ENCODE measurements at places on chromosomes 12 and 14.

- peak; percentile 60 for DNase-seq
These were observed 2.0 kb upstream of the STON2 start for GRCh38 chr14:81402123-81402495.

- peak; percentile 68 for DNase-seq
These were observed 17.4 kb downstream of the TMPO start for GRCh38 chr12:98532687-98533304.

DNA sequence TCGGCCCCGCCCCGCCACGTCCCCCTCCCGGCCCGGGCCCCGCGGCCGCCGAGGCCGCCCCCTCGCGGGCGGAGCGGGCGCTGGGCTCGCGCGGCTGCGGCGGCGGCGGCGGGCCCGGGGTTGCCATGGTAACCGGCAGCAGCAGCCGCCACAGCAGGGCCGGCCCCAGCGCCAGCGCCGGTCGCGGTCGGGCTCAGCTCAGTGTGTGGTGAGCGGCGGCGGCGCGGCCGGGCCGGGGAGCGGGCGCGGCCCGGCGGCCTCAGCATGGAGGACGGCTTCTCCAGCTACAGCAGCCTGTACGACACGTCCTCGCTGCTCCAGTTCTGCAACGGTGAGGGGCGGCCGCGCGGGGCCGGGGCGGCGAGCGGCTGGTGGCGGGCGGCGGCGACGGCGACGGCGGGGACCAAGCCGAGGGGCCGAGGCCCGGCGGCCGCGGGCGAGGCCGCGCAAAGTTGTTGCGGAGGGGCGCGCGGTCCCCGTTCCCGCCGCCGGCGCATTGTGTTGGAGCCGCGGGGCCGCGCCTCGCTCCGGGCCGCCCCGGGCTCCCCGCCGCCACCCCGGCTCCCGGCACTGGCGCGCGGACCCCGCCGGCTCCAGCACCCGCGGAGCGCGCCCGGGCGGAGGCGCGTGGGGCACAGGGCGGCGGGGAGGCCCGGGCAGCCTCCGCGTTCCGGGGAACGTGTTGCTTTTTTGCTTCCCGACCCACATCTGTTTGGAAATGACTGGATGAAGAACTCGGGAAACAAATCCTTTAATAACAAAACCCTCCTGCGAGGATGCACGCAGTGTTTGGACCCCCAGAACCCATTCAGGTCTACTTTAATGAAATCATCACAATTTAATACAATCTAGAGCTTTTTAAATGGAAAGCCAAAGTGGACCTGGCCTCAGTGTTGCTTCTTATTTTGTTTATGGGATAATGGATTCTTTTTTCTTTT lies at the start of gene EML1:
Gene EML1 (plus strand): TSS at position 201 of the 938 bp plus-strand sequence. CDS start 64 bp downstream, at position 265.
- peak; percentile 35 for DNase-seq

- no peak for DNase-seq
These were observed 126.6 kb downstream of the SLC6A15 start for GRCh38 chr12:84785951-84786350.

- DNase-seq = no peak
These were observed 5.7 kb downstream of the TMEM19 start for GRCh38 chr12:71691504-71692129.

GRCh38 chr12:92248977-92249376 lies 103.3 kb upstream of the BTG1 start:
- no peak for DNase-seq

Measured in renal cortical epithelial cell (primary cell).